Stimulated activated CD4-positive, alpha-beta T cell treated with anti-CD3 and anti-CD28 coated beads, Interleukin-1b, Interleukin-23, amount 100 ng/mL, for 48 hours (primary cell): ENCODE measurements at places on chromosomes 2 and 18.

- no peak for DNase-seq
Measured at GRCh38 chr2:197145471-197146056, 165.0 kb downstream of the ANKRD44 start.

DNA sequence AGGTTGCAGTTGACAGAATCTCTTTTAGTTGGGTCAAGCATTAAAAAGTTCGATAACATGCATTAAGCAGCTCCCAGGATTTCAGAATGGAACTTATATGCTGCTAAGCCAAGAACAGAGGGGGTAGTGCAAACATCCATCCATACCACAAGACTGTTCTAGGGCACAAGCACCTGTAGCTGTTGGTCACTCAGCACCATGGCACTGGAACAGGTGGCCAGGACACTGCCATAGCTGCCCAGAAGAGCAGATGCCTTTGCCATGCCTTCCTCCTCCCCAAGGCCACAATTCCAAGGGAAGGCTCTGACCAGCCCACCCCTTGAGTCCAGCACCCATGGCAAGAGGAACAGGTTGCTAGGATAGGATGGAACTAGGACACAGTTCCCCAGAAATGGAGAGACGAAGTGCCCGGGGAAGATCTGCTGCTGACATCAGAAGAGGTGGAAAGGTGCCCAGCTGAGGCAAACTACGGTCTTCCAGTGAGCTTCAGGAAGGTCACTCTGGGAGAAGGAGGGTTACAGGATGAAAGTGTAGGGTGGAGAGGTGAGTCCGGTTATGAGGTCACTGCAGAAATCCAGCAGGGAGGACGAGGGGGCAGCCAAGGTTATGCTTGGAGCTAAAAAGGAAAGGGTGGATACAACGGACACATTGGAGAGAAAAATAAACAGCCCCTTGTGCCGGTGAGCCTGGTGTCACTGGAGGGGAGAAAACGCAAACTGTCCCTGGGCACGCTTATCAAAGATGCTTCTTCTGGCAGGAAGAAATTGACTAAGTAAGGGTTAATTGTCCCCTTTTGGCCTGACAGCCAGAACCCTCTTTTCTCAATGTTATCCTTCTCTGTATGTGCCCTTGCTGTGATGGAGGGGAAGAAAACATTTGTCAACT, 41.9 kb downstream of the C1QL2 start:
- DNase-seq: no peak

GRCh38 chr2:207935121-207935990, 90.0 kb downstream of the PLEKHM3 start:
- no peak for DNase-seq

DNA sequence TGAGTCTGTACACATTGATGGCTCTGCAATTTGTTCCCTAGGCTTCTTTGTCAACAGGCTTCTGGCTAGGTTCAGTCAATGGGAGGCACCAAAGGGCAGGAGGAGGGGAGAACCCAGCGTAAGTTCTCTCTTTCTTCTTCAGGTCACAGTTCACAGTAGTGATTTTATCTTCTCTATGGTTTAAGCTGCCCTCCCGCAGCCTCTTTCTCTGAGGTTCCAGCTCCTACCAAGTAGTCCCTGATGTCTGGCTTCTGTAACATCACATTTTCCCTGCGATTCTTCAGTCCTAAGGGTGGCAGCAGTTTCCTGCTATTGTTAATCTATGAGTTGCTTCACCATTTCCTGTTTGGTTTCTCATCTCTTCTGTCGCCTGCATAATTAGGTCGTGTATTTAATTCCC, 107.4 kb downstream of the CPO start:
- DNase-seq: peak; percentile 21

DNA sequence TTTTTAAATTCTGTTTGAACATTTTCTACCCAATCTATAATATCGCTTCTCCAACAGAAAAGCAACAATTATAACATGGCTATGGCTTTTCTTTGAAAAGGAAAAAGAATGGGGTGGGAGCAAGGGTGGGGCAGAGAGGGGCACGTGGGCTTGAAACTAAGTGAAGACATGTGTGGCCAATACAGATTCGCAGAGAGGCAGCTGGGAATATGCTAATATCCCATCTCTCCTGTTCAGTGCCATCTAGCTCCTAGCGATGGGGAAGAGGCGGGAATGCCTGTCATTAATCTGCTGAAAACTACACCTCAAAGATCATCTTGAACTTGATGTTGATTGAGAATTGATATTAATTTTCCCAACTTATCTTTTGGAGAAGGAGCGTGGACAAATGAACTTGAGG, 65.5 kb upstream of the ITGA6 start:
- DNase-seq: no peak

DNA sequence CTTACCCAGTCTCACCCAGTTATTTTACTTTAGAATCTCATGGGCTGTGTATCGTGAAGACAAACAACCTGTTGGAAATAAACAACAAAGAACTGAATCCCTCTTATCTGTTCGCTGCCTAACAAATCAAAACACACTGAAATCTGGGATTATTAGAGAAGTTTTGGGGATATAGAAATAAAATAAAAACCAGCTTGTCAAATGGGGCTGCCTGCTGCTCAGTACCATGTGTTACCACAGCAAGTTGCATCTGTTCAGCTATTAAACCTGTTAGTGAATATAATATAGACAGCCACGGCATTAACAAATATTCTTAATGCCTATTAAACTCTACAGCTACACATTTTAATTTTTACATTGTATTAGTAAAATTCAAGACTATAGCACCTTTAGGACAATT, 810.8 kb downstream of the NRXN1 start:
- DNase-seq: no peak

GRCh38 chr2:203835892-203836800, 31.4 kb upstream of the CTLA4 start:
- no peak for DNase-seq

DNA sequence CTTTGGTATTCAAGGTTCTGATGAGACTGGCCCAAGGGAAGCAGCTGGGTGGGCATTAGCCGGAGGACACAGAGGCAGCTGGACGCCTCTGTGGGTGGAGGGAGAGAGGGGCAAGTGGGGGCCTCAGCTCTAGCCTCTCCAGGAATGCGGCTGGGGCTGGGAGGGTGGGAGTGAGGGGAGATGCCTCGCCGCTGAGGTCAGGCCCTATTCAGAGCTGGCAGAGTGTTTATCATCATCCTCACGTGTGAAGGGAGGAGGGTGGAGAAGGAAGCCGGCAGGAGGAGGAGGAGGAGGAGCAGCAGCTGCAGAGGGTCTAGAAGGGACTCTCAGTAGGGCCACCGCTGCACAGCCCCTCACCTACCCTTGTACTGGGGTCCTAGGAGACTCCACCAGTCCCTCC, 43.1 kb downstream of the TNS1 start:
- DNase-seq: no peak

GRCh38 chr2:101737478-101738255, 40.2 kb downstream of the MAP4K4 start:
- no peak for DNase-seq

GRCh38 chr2:109322641-109323040, 193.6 kb downstream of the SH3RF3 start:
- no peak for DNase-seq

GRCh38 chr2:108182489-108182888, 57.3 kb upstream of the SULT1C3 start:
- DNase-seq: no peak

- DNase-seq: no peak
Measured at GRCh38 chr2:161570424-161571050, 53.7 kb upstream of the SLC4A10 start.

DNA sequence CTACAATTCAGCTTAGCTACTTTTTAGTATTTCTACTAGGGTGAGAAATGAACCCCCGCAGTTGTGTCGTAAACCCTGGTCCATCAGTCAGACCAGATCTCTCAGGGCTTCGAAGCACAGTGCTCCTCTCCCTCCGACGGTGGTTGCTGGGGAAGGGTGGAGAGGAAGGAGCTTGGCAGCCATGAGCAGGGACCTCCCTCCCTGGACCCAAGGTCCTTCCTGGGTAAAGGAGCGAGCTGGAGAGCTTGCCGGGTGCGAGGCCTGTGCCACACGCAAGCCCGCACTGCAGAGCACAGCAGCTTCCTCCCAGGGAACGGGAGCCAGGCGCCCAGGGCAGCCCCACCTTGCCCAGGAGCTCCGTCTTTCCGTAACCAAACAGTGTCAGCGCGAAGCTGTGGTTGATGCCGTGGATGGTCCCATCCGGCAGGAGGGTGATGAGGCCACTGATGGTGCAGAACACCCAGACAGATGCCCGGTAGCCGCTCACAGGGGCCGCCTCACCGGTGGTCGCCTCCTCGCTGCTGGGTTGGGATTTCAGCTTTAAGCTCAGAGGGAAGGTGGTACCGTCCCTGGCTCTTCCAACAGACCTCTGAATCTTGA, 12.5 kb downstream of the PASK start:
- no peak for DNase-seq

- no peak for DNase-seq
Measured at GRCh38 chr2:78439122-78439521, 586.4 kb upstream of the REG3G start.

- no peak for DNase-seq
Measured at GRCh38 chr2:167438206-167438605, 549.9 kb downstream of the XIRP2 start.

GRCh38 chr2:63553049-63553448, 35.2 kb downstream of the WDPCP start:
- no peak for DNase-seq

DNA sequence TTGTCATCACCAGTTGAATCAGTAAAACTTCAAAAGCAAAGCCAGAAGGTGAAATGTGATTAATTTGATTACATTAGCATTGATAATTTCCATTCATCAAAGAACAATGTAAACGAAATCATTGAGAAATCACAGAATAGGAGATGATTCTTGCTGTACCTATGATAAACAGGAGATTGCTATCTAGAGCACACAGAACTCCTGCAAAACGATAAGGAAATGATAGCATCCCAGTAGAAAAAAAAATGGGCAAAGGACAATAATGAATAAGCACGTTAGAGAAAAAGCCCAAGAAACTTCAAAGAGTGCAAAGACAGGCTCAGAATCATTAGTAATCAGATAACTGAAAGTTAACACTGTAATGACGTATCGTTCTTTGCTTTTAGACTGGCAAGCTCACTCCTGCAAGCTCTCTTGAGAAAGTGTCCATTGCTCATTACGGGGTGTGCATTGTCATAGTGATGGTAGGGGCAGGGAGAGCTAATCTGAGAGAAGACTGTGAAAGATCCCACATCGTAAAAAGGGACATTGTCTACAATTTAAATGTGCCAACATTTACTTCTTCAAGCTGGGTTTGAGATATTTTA, 143.6 kb downstream of the SPP2 start:
- no peak for DNase-seq

DNA sequence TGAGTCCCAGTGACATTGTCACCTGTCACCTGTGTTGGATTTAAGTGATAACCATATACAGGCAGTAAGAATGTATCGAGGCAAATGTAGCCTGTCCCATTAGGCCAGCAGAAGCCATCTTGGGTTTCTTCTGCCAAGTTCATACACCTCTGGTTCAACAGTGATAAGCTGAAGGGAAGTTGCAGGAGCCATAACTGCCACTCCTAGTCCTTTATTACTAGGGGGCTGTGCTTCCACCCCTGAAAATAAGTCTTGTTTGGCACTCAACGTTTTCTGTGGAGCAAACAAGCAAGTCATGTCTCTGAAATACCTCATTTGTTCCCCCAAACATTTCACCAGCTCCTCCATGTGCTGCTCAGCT, 58.1 kb upstream of the ALPP start:
- no peak for DNase-seq

GRCh38 chr2:54966165-54966832, 84.0 kb downstream of the RTN4 start:
- DNase-seq: no peak

DNA sequence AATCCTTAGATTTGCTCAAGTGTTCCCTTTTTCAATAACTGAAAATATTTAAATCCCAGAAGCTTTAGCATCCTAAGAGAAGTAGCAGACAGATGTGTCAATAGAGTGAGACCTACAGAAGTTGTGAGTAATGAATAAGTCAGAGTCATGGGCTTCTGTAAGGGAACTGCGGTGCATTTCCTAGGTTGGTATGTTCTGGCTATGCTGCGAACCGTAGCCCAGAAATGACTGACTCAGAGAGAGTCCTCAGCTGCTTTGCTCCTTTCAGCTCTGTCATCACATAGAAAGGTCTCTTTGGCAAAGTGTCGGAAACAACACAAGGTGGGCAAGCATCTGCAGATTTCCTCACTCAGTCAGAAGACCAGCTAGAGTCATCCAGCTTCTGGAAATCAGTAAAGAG, 297.1 kb downstream of the ARHGAP15 start:
- no peak for DNase-seq

DNA sequence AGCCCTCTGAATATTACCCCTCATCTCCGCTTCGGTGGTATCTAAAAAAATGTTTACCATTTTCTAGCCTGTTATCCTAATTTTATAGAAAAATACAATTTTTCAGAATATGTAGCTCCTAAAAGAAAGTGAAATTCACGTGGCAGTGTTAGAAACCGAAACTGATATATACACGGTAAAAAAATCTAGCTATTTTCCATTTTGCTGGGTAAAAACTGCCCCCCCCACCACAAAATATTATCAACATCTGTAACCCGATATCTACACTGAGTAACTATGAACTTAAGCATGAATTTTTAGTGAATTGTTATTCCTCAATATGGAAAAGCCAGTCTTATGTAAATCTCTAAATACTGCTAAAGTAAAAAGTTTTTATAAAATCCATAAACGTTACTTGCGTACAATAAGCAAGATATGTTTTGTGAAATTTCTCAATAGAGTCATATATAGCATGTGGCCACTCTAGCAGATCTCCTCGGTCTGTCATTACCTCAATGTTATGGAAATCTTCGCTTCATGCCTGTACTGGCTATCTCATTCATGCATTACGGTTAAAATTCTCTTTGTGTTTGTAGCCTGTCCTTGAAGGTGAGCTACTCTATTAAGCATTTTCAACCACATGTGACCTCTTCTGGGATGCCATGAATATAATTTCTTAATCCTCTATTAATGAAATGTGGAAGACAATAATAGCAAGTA, 524.2 kb downstream of the TRIB2 start:
- no peak for DNase-seq

GRCh38 chr18:10705786-10706185, 180.0 kb downstream of the NAPG start:
- no peak for DNase-seq

- no peak for DNase-seq
Measured at GRCh38 chr2:241818943-241819270, 9.9 kb downstream of the NEU4 start.

GRCh38 chr18:50855976-50856757, 22.8 kb upstream of the ME2 start:
- DNase-seq: no peak

- DNase-seq: no peak
Measured at GRCh38 chr2:181806039-181806392, 85.5 kb upstream of the ITPRID2 start.

- no peak for DNase-seq
Measured at GRCh38 chr18:23819001-23819400, 129.7 kb downstream of the LAMA3 start.

GRCh38 chr2:155404433-155405002, 706.0 kb downstream of the KCNJ3 start:
- no peak for DNase-seq

- no peak for DNase-seq
Measured at GRCh38 chr2:206993396-206993911, 54.1 kb downstream of the CPO start.

DNA sequence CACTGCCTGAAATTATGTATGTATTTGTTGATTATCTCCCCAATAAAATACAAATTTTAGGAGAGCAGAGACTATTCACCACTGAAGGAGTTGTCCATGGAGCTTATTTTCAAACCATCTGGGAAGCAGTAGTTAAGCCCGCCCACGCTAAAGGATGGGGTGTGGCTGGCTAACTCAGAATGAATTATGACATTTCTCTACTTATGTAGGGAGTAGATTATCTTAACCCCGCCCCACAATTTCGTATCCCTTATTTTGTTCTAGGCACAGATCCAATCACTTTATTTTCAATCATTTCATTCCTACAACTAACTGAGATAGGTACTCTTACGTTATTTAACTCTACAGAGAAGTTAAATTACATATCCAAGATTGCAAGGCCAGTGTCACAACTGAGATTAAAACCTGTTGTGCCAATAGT, 1.4 kb upstream of the LAPTM4A start:
- DNase-seq: no peak
